NCI-H524 (cell line): ENCODE measurements at places on chromosomes 13 and 19.
A peak's percentile ranks its signal among the peaks of the same experiment; 100 is the strongest.

DNA sequence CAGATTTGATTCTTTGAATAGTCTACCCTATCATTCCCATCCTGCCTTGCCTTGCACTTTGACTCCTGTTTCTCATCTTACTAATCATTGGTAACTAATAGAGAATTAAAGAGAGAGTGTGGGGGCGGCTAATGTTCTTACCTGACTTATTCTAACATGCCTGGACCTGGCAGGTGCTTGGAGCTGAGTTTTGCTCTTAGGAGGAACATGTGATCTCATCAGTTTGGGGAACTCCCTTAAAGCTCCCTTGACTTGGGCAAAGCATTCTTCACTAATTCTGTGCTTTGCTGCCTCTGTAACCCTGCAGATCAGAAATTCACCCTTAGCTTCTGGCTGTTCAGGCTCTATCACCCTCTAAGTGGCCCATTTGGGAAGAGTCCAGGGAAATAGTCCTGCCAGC is 861.1 kb downstream of the GPC5 start:
- DNase-seq = no peak

DNA sequence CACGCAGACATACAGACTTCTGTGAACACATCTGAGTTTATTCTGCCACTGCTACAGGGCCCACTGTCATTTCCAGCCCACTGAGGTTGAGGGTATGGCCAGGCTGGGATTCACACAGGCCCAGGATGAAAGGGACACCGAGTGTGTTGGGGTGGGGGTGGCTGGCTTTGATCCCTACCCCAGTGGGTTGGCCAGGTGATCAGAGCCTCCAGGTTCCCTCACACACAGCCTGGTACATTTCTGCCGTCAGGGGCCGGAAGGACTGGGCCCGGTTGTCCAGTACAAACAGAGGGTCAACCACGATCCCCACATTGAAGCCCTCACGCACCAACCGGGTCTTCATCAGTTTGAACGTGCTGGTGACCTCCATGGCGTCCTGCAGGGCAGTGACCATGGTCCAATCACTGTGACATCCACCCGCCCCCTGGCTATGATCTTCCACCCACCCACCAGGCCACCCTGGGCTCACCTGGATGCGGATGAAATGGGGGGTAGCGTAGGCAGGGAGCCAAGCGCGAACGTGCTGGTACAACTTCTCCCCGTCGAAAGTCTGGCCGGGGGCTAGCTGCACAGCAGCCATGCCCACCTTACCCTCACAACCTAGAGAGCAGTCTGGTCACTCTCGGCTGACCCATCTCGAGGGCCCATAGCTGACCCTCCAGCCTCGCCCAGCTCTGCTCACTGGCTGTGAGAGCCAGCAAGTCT is 13.3 kb downstream of the SLC27A5 start:
- no peak for DNase-seq

- no peak for DNase-seq
Observed at GRCh38 chr13:24854311-24854710, 90.3 kb downstream of the RNF17 start.

- DNase-seq = no peak
Observed at GRCh38 chr13:91904005-91904404, 505.6 kb downstream of the GPC5 start.

GRCh38 chr13:23748109-23748990 is 140.8 kb downstream of the MIPEP start:
- peak; percentile 83 for DNase-seq

DNA sequence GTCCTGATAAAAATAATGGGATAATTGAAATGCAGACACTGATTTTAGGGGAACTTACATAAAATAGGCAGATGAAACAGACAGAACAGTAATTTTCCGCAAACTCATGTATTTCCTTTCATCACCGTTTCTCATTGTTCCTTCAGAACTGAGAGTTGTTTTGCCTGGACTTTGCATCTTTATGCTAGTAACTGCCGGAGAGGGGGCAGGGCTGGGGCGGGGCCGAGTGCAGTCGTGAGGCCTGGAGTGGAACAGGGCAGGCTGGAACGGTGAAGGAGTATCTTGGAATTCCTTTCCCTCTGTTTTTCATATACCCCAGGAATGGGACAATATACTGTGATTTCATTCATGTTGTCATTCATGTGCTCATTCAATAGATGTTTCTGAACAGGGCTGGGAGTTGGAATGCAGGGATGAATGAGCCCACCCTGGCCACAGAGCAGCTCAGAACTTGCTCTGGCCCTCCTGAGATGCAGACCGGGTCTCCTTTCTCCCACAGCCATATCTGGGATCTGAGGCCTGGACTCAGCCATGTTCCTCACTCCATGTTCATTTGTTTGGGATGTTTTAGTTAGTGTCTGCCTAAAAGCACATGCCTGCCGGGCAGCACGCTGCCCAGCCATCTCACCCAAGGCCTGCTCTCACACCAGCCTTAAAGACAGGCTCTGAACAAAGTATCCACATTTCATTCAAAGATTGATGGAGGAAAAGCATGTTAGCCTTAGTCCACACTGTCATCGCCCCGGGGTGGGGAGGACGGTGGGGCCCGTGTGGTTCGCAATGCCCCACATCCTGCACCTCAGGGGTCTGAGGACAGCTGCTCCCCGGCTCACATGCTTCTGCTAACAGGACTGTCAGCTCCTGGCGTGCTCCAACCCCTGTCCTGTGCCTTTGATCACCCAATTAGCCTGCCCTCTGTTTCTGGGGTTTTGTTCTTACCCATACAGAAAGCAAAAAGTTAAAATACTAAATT is 92.9 kb downstream of the SOX1 start:
- no peak for DNase-seq

GRCh38 chr13:46295491-46296114 is 83.9 kb downstream of the LRRC63 start:
- DNase-seq = no peak

- no peak for DNase-seq
Observed at GRCh38 chr13:94860981-94861407, 148.6 kb upstream of the SOX21 start.

- peak; percentile 55 for DNase-seq
Observed at GRCh38 chr19:18339723-18340122, 675 bp upstream of the PGPEP1 start.

DNA sequence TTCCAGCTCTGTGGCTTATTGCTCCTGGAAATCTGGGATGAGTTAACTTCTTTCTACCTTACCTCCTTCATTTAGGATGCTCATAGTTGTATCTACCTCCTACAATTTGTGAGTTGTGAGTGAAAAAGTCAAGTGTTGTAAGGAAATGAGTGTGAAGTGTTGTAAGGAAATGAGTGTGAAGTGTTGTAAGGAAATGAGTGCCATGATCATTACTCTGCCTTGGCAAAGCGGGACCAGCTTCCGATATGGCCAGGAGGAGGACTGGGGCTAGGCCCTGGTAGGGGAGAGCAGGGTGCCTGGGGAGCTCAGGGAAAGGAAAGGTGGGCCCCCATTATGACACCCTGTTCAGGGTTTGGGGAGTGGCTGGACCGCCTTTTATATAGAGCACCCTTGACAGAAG is 435.2 kb downstream of the FGF9 start:
- no peak for DNase-seq

GRCh38 chr19:18999016-18999758 is 34.1 kb downstream of the SUGP2 start:
- no peak for DNase-seq

GRCh38 chr13:110945928-110946570 is 31.2 kb upstream of the ANKRD10 start:
- DNase-seq = no peak

DNA sequence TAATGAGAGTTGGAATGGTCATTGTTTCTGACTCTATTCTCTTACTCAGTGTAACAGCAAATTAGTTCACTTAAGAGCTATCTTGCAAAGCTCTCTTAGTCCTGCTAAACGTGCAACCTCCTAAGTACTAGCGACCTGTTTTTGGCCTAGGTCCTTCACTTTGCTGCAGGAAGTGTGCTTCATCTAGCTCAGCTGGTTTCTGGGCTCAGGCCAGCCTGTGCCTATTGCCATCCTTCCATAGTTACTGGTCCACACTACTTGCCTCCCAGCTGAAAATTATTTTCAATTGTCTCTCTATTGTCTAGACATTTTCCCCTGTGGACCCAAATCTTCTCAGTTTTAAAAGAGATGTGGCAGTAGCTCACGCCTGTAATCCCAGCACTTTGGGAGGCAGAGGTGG is 561.3 kb downstream of the FGF9 start:
- no peak for DNase-seq

- DNase-seq = no peak
Observed at GRCh38 chr13:79660361-79660760, 179.4 kb downstream of the NDFIP2 start.

GRCh38 chr13:73399347-73400216 is 340.8 kb downstream of the KLF5 start:
- no peak for DNase-seq

DNA sequence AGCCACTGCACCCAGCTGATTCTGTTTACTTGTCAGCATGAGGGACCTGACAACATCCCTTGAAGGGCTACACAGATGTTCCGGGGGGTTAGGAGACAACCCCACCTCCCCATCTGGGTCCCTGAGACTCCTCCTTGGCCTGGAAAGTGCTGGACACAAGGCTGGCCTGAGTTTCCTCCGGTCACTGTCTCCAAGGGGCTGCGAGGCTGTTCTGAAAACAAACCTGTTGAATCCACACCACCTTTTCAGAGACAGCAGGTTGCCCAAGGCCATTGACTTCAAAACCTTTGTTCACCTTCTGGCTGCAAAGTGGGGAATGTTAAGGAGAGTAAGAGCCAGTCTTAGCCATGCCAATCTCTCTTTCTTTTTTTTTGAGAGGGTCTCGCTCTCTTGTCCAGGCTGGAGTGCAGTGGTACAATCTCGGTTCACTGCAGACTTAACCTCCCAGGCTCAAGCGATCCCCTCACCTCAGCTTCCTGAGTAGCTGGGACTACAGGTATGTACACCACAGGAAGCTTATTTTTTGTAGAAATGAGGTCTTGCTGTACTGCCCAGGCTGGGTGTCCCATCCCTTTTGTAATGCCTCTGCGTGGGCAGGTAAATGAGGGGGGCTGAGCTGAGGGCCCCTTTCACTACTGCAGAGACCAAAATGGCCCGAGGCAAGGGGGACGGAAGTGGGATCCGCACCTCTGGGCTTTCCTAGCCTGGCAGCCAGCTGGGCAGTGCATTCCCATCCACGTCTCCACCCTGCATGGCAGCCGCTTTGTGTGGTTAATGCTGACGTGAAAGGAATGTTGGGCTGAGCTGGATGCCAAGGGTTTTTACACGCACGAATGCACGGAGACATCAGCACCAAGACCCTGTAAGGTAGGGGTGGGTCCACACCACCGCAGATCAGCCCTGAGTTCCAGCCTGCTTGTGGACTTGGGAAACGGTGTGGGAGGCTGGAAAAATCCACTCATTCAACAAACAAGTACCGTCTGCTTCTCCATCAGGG is 1.9 kb upstream of the ZNF628 start:
- no peak for DNase-seq

- DNase-seq = no peak
Observed at GRCh38 chr19:37981785-37982475, 74.9 kb downstream of the SIPA1L3 start.

DNA sequence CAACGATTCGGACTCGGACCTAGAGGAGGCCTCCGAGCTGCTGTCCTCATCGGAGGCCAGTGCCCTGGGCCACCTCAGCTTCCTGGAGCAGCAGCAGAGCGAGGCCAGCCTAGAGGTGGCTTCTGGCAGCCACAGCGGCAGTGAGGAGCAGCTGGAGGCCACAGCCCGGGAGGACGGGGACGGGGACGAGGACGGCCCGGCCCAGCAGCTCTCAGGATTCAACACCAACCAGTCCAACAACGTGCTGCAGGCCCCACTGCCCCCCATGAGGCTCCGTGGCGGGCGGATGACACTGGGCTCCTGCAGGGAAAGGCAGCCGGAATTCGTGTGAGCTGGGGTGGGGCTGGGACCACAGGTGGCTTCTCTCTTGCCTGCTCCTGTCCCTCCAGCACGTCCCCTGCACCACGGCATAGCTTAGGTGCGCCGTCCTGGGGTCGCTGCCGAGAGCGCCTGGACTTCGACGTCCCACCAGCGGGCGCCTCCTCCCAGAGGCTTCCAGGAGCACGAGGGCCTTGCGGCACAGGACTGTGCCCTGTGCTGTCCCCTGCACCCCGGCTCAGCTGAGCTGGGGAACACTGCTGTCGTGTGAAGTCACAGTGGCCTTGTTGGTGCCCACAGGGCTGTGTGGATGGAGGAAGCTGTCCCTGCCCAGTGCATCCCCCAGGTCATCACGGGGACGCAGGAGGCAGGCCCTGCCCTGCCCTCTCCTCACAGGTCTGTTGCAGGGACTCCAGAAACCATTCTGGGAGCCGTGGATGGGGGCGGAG is 9.3 kb downstream of the POLR2E start:
- DNase-seq = no peak

DNA sequence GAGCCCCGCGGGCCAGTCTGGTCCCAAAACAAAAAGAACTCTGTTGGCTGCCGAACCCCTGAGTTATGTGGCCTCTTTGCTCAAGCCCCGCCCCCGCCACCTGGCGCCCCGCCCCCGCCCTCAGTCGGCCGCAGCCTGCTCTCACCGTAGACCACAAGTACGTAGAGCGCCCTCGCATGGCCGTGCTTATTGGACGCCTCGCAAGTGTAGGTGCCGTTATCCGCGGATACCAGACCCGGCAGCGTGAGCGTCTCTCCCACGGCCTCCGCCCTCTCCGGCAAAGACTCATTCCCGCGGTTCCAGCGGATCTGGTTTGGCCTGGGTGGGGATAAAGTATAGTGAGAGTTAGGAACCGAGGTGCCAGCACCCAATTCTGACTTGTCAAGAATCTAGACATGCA is 5.5 kb upstream of the ZNF428 start:
- no peak for DNase-seq

- no peak for DNase-seq
Observed at GRCh38 chr13:22014469-22014868, 343.6 kb downstream of the FGF9 start.

DNA sequence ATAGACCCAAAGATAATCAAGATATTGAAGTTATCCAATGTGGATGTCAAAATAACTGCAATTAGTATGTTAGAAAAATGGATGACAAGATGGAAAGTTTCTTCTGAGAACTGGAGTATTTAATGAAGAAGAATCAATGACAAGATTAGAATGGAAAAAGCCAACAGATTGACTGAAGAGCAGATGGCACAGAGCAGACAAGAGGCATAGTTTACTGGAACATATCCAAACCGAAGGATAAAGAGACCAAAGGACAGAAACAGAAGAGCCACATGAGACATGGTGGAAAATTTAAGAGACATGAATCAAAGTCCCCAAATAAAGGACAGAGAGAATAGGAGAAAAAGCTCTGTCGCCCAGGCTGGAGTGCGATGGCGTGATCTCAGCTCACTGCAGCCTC is 89.6 kb upstream of the RXFP2 start:
- peak; percentile 92 for DNase-seq

- no peak for DNase-seq
Observed at GRCh38 chr13:24328145-24328544, 18.8 kb downstream of the C1QTNF9 start.

GRCh38 chr19:30886222-30886621 is 463.0 kb downstream of the TSHZ3 start:
- no peak for DNase-seq

GRCh38 chr13:37490176-37490779 is 108.3 kb downstream of the POSTN start:
- DNase-seq = no peak

- no peak for DNase-seq
Observed at GRCh38 chr19:677201-677600, 1.0 kb downstream of the FSTL3 start.
